ENCODE measurements at places on chromosomes 16 and 17.

DNA sequence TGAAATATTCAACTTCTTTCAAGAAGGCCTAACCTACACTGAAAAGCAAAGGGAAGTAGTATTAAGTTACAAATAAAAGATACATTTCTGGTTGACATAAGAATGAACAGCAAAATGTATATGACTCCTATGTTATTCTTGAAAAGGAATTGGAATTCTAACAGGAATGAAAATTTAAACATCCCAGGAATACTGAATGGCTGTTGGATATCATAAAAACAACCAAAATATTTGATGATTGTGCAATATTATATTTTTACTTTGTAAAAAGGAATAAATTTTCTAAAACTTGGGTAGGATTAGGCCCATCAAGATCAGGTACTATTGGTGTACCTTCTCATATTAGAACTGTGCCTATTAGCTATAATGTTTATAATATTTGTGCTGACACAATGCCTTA, 50.0 kb downstream of the CYB5B start:
- no peak overlapping the region for H3K4me3 ChIP-seq
- no peak for DNase-seq
- no peaks in the 10 kb centered on the region for H3K4me1 ChIP-seq
- H3K27ac ChIP-seq: no peak overlapping the region

- H3K27ac ChIP-seq: no peak overlapping the region
- DNase-seq: no peak
- H3K27me3 ChIP-seq: no peaks in the 10 kb centered on the region
- no peak overlapping the region for H3K4me3 ChIP-seq
Measured at GRCh38 chr17:79057737-79058385, 16.8 kb upstream of the ENGASE start.

- no peak overlapping the region for H3K27ac ChIP-seq
- no peak overlapping the region for H3K4me3 ChIP-seq
- no peak for DNase-seq
- H3K27me3 ChIP-seq: peaks cover 16% of the 10 kb centered on the region
- no peaks in the 10 kb centered on the region for H3K36me3 ChIP-seq
- no peaks in the 10 kb centered on the region for H3K4me1 ChIP-seq
Measured at GRCh38 chr17:79244665-79245064, 170.0 kb downstream of the ENGASE start.

DNA sequence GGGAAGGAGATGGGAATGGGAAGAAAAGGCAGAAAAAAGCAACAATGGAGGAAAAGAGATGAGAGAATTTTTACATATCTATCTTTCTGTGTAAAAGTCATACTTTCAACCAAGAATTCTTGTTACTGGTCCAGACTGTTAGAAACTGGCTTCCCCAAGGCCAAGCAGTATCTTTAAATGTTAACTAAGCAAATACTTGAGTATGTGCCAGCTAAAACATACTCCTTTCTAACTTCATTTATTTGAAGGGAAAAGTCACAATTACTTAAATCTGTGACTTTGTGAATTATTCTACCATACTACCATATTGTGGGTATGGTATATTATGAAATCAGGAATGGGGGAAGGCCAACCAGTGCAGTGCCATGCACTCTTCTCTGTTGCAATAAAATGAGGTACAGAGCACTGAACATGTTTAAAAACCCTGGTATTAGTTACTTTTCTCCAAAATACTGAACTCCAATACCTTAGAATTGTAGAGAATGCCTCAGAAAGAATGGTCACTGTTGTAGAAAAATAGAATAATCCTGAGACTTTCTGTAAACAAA, 92.3 kb upstream of the C17orf78 start:
- DNase-seq: no peak
- no peak overlapping the region for H3K4me3 ChIP-seq
- no peaks in the 10 kb centered on the region for H3K27me3 ChIP-seq
- no peaks in the 10 kb centered on the region for H3K36me3 ChIP-seq

GRCh38 chr17:13051915-13052314, 34.1 kb upstream of the ELAC2 start:
- no peaks in the 10 kb centered on the region for H3K27me3 ChIP-seq
- DNase-seq: no peak
- H3K36me3 ChIP-seq: no peaks in the 10 kb centered on the region
- H3K27ac ChIP-seq: no peak overlapping the region
- no peak overlapping the region for H3K4me3 ChIP-seq

DNA sequence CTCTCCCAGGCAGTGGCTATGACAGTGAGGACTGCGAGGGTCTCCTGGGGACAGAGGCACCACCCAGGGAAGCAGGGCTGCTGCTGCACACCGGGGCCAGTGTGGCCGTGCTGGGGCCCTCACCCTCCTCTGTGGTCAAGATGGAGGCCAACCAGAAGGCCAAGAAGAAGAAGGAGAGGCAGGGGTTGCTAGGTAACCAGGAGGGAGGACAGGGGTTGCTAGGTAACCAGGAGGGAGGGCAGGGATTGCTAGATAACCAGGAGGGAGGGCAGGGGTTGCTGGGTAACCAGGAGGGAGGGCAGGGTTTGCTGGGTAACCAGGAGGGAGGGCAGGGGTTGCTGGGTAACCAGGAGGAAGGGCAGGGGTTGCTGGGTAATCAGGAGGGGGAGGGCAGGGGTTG, 55.2 kb downstream of the ACTG1 start:
- peaks cover 68% of the 10 kb centered on the region for H3K36me3 ChIP-seq
- H3K27ac ChIP-seq: no peak overlapping the region
- DNase-seq: no peak

DNA sequence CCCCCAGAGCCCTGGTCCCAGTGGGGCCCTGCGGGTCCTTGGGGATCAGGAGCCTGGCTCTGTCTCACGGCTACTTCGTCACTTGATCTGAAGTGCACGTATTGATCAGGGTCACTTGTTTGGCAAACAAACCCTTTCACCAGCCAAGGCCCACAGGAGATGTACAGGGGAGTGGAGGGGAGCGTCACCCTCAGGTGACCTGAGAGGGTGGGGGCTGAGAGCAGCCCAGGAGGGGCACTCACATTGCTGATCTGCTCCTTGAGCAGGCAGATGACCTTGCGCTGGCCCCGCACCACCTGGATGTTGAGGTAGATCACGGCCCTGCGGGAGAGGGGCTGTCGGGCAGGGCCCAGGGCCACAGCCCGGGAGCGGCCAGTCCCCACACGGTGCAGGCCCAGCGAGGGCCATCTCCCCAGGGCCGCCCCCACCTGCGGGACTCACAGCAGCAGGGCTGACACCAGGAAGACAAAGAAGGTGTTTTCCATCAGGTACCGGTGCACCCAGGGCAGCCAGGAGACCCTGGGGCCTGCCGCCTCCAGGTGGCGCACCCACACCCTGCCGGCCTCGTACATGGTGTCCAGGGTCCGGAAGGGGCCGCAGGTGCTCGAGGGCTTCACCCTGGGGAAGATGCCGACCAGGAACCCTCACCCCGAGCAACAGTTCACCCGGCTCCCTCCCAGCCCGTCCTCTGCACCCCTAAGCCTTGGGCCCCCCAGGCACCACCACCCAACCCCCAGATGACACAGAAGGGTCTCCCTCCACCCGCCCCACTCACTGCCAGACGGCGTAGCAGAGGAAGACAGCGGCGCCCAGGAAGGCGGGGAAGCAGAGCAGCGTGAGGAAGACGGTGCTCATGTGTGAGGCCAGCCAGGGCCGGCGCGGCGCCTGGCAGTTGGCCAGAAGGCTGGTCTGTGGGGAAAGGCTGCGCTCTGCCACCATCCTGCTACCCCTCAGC, 11.3 kb downstream of the TMC6 start:
- no peak overlapping the region for H3K27ac ChIP-seq
- no peak overlapping the region for H3K4me3 ChIP-seq
- peaks cover 21% of the 10 kb centered on the region for H3K4me1 ChIP-seq
- H3K36me3 ChIP-seq: peaks cover 18% of the 10 kb centered on the region
- DNase-seq: peak; percentile 75

DNA sequence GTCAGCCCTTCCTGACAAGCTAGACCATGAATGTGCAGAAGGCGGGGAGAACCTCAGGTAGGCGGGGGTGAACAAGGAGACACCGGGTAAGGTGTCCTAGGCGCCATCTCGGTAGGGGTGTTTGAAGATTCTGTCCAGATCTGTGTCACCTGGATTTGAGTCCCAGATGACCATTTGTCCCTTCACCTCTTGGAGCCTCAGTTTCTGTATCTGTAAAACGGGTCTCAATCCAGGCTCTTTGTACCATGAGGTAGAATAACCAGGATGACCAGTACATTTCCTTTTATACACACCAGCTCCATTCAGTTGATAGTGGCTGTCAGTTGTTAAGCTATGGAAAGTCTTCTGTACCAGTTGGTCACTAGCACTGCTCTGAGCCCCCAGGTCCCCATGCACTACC, 86.7 kb downstream of the ABCC6 start:
- H3K27ac ChIP-seq: no peak overlapping the region
- peaks cover 99% of the 10 kb centered on the region for H3K36me3 ChIP-seq
- DNase-seq: no peak
- no peaks in the 10 kb centered on the region for H3K27me3 ChIP-seq

GRCh38 chr17:14197586-14197985, 39.1 kb downstream of the CDRT15 start:
- no peaks in the 10 kb centered on the region for H3K27me3 ChIP-seq
- no peak overlapping the region for H3K27ac ChIP-seq
- peaks cover 57% of the 10 kb centered on the region for H3K4me1 ChIP-seq

DNA sequence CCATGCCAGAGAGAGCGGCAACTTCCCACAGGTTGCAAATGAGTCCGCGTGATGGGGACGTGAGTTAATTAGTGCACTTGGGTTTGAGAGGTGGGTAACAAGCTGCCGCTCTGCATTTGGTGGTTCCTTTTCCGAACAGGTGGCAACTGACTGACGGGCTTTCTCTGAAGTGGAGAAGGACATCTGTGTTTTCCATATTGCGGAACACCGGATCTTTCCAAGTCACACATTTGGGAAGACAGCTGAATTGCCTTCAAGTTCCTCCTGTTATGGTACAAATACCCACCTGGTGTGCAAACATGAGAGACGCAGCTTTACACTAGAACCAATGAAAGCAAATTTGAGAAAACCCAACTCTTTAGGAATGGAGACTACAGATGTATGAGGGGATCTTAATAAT, 451.3 kb upstream of the ZFHX3 start:
- DNase-seq: no peak
- H3K4me1 ChIP-seq: no peaks in the 10 kb centered on the region
- no peaks in the 10 kb centered on the region for H3K27me3 ChIP-seq
- no peak overlapping the region for H3K4me3 ChIP-seq
